AML-193 (cell line): ENCODE measurements at places on chromosomes 13 and 19.

DNA sequence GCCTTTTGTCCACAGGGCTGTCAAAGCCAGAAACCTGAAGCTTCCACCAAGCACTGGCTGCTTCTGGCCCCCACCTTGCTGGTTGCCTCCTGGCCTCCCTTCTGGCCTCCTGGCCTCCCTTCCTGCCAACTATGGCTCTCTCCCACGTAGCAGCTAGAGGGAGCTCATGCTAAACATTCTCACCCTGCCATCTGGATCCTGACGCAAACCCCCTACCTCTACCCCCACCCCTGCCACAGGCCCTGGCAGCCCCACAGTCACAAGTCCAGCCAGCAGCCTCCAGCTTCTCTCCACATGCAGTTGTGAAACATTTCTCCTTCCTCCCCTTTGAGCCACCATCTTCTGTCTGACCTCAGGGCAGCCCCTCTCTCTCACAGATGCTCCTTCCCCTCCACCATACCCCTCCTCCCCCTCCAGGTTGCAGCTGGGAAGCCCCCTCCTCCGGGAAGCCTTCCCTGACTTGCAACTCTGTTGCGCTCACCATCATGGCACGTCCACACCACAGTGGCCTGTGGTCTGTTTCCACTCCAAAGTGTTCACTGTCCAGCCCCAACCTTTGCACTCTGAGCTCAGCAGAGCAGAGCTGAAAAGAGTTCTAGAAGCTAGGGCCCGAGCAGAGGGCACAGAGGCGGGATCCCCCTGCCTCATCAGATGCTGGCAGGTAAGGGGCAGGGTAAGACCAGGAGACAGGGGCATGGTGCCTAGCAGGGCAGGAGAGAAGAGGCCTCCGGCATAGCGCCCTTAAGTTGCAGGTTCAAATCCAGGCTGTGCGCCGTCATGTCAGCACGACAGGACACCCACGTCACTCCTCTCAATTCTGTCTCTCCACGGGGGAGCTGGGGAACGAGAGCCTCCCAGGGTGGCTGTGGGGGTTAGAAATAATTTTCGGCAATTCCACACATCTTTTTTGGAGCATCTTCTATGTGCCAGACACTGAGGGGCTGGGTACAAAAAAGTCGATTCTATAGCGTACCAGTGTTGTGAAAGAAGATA lies 7.3 kb downstream of the ADGRL1 start:
- peak; percentile 37 for DNase-seq

- no peak for DNase-seq
These were observed 61.7 kb downstream of the COLGALT1 start for GRCh38 chr19:17616961-17617806.

DNA sequence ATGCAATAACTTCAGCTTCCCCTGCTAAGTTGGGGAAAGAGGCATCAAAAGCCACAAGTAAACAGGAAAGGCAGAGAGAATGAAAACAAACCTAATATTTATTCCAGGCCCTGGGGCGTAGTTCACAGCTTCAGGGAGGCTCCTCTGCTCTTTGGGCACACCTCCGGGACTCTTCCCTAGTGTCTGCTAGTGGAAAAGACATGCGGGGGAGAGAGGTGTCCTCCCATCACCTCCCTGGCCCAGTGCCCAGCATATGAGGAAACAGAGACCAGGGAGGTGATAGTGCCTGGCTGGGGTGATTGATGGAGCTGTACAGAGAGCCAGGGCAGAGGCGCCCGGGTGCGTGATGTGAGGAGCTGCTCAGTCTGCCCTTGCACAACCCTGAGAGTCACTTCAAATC lies 71.0 kb downstream of the RASL11A start:
- no peak for DNase-seq

GRCh38 chr19:50607874-50608785 lies 31.6 kb downstream of the SYT3 start:
- DNase-seq, result no peak

GRCh38 chr13:48831248-48831647 lies 144.5 kb upstream of the FNDC3A start:
- peak; percentile 14 for DNase-seq

- DNase-seq, result no peak
These were observed 935 bp downstream of the LRP3 start for GRCh38 chr19:33194886-33195644.

- DNase-seq, result no peak
These were observed 28.5 kb downstream of the FAAP24 start for GRCh38 chr19:33000510-33000909.

DNA sequence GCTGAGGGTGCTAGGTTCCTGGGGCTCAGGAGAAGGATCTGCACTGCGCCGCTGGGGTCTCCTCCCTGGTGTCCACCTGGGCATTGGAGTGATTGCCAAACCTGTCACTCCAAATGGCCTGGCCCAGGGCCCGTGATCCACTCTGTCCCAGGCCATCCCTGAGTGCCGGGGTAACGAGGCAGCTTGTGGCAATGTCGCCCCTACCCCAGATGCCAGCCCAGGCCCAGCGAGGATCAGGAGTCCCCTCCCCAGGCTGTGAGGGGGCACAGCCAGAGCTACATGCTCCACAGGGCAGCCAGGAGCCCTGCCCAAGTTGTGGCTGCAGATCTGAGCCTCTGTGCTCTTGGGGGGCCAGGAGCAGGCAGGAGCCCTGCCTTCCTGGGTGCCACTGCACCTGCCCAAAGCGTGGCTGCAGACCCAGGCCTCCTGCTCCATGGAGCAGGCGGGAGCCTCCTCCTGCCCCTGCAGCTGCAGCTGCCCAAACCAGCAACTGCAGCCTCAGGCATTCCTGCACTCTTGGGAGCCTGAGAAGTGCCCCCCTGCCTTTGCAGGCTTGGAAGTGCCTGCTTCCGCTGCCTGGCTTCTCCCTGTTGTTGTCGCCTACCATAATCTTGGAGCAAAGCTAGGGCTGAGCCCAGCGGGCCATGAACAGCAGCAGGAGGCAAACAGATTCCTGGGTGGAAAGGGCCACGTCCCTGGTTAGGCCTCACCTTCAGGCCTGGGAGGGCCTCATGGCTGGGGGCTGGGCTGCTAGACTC lies 4.6 kb downstream of the IGFL4 start:
- DNase-seq, result no peak

GRCh38 chr19:31338069-31338776 lies 11.0 kb downstream of the TSHZ3 start:
- DNase-seq, result peak; percentile 10

DNA sequence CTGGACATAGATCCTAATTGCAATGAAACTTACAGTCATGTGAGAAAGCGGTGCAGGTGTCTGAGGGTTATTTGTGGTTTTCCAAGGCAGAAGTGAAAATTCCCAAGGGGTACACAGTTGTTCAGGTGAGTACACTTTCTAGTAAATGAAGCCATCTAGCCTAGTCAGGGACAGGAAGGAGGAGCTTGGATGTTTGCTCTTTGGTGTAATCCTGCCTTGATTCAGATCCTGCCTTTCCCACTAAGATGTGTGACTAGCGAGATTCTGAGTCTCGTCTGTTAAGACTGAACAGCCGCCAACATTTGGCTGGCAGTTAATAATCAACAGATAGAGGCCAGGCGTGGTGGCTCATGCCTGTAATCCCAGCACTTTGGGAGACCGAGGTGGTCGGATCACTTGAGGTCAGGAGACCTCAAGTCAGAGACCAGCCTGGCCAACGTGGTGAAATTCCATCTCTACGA lies 2.5 kb downstream of the RPS9 start:
- DNase-seq, result no peak

DNA sequence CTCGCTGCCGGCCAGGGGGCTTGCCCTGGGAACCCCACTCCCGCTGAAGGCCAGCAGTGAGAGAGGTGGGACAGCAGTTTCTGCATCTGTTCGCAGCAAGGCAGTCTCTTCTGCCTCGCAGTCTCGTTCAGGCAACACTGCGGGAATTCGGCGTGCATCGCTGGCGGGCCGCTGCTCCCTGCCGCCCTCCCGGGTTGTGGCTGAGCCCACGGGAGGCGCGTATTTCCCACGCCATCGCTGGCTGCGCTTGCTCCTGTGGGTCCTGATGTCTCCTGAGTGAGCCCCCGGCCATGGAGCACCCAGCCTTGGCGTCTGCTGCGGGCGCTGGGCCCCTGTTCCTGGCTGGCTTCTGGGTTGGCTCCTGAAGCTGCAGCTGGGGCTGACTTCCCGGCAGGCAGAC lies 227.9 kb downstream of the TEX29 start:
- no peak for DNase-seq

DNA sequence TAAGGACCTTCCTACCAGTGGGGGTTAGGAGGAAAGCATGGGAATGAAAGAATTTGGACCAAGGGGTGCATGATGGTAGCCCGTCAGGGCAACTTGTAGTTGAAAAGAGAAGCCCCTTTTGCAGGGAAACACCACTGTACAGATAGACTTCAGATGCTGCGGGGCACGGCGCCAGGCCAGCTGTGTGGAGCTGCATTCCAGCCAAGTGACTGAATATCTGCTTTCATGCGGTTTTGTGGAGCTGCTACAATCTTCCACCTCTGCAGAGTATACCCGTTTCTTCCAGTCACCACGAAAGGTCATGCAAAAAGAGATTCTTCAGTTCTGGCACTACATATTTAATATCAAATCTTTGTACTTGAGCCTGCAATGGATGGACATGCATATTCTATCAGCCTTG lies 104.7 kb downstream of the RGCC start:
- no peak for DNase-seq
